Naive thymus-derived CD8-positive, alpha-beta T cell (primary cell): ENCODE measurements at places on chromosomes 7 and 10. TPM values are rescaled to one million over a fixed set of nuclear protein-coding genes. Genes with fewer than 3 reads are reported as not detected.

DNA sequence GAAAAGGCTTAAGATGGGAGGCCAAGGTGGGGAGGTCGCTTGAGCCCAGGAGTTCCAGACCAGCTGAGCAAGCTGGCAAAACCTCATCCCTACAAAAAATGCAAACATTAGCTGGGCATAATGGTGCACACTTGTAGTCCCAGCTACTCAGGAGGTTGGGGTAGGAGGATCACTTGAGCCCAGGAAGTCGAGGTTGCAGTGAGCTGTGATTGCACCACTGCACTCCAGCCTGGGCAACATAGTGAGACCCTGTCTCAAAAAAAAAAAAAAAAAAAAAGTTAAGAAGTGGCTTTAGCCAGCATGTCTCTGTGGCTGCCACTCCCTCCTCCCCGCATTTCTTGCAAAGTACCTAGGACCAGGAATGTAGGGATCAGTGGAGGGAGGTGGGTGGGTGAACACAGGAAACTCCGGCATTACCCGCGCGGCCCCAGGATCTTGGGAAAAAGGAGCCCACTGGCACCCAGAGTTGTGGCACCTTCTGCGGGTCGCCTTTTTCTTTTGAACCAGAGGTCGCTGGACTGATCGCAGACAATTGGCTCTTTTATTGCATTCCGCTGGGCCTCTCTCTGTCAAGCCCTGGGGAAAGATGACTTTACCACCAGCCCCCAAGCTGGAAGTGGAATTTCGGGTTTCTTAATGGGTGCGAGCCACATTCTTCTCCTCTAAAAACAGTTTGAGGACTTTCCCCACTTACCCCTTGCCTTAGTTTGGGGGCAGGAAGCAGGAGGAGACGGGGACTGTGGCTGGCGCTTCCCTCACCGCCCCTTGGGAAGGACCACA, 3.5 kb downstream of the VGF start:
- peaks cover 30% of the 10 kb centered on the region for H3K4me1 ChIP-seq
- H3K27me3 ChIP-seq, result peaks cover 42% of the 10 kb centered on the region

GRCh38 chr10:119055472-119055871, 25.1 kb downstream of the EIF3A start:
- H3K36me3 ChIP-seq, result peaks cover 97% of the 10 kb centered on the region
- peaks cover 1% of the 10 kb centered on the region for H3K4me1 ChIP-seq
- no peak overlapping the region for H3K27ac ChIP-seq
- no peak for DNase-seq
- H3K27me3 ChIP-seq, result no peaks in the 10 kb centered on the region
- no peak overlapping the region for H3K4me3 ChIP-seq

- no peaks in the 10 kb centered on the region for H3K4me1 ChIP-seq
- H3K27ac ChIP-seq, result no peak overlapping the region
- no peak overlapping the region for H3K4me3 ChIP-seq
- H3K36me3 ChIP-seq, result peaks cover 2% of the 10 kb centered on the region
- DNase-seq, result no peak
These were observed 21.4 kb upstream of the CPVL start for GRCh38 chr7:29167721-29168120.

DNA sequence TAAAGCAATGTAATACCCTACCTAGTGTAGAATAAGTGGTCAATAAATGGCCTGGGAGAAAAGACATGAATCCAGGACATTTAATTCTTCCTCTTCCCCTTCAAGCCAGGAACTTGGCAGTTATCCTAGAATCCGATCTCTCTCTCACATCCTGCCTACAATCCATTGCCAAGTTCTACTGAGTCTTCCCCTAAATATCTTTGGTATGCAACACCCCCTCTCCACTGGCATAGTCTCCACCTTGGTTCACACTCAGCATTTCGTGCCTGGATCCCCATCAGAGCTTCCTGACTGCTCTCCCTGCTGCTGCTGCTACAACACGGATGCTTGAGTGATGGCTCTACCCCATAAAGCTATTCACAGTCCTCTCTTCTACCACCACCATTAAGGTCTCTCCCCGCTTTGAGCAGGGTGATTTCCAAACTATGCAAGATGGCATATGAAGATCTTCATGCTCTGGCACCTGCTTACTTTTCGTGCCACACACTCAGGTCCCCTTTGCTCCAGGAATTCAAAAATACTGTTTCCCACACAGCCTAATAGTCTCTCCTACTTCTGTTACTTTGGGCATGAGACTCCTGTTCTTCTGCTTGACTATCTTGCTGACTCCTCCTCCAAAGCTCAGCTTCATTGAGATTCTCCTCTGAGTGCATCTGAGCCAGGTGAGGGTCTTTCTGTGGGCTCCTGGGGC, 4.8 kb downstream of the ANK3 start:
- DNase-seq, result no peak
- H3K36me3 ChIP-seq, result no peaks in the 10 kb centered on the region
- H3K4me1 ChIP-seq, result peaks cover 2% of the 10 kb centered on the region
- H3K4me3 ChIP-seq, result no peak overlapping the region

- H3K27ac ChIP-seq, result peak within 1 kb of the TSS; percentile 93
- peaks cover 45% of the 10 kb centered on the region for H3K4me1 ChIP-seq
- H3K4me3 ChIP-seq, result peak within 1 kb of the TSS; percentile 95
- H3K36me3 ChIP-seq, result peaks cover 6% of the 10 kb centered on the region
- DNase-seq, result peak; percentile 91
These were observed at the start of gene KLHL7 for GRCh38 chr7:23105644-23106056. KLHL7 (plus strand) TSS chr7:23105785; CDS start chr7:23106027, 242 bp downstream.

GRCh38 chr10:71267508-71268240, 51.4 kb upstream of the SLC29A3 start:
- H3K4me1 ChIP-seq, result no peaks in the 10 kb centered on the region
- no peak for DNase-seq
- H3K27ac ChIP-seq, result no peak overlapping the region
- H3K27me3 ChIP-seq, result no peaks in the 10 kb centered on the region

DNA sequence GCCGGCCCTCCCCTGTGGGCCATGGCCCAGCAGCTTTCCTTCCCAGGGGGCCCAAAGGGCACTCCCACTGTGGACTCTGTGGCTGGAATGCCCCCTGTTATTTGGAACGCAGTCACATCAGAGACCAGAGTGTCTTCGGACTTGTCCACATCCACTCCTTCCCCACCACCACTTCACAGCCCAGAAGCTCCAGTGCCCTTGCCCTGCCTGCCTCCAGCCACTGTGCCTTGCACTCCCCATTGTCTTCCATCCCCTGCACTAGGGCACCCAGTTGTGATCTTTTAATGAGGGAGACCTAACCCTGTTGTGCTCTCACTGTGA, 19.4 kb downstream of the INSIG1 start:
- H3K4me1 ChIP-seq, result no peaks in the 10 kb centered on the region
- H3K27ac ChIP-seq, result no peak overlapping the region
- no peaks in the 10 kb centered on the region for H3K27me3 ChIP-seq
- no peak overlapping the region for H3K4me3 ChIP-seq
- no peak for DNase-seq
- no peaks in the 10 kb centered on the region for H3K36me3 ChIP-seq

DNA sequence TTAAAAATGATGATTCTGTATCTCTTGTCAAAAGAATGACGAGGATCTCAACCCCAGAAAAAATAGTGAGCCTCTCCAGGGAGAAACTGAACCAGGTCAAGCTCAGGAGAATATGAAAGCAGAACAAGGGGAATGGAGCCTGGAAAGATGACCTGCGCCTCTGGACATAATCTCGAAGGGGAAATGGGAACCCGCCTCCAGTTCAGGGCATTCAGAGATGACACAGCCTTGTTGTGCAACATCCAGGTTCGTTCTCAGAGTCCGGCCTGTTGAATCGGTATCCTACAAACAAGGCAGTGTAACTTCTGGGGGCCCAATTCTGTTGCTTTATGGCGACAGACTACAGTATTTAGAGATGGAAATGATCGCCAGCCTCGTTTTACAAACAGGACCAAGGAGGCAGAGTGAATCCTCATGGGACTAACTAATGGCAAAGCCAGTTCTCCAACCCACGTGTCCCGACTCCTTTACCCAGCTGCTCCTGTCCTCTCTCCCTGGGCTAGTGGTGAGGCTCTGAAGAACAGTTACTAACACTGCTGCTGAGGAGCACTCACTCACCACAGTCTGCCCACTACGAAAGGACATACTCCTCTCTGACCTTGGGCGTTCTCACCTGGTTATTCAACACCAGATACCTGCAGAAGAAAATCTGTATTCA, 67.6 kb downstream of the JAZF1 start:
- no peak overlapping the region for H3K27ac ChIP-seq
- peaks cover 17% of the 10 kb centered on the region for H3K4me1 ChIP-seq
- DNase-seq, result no peak

DNA sequence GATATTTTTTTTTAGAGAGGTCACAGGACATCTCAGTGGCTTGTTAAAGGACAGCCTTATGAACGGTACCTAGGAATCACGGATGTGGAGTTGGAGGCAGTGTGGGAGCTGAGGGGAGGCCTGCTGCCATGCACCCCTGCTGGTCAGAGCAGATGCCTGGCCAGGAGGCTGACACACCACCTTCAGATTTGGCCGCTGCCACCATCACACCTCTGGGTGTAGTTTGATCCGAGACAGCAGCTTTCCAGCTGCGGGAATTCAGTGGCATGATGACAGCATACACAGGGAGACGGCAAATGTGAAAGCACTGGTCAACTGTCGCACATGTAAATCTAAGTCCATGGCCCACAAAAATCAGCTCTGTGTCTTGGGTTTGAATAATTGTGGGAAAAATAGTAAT, 285.4 kb downstream of the ADARB2 start:
- peaks cover 5% of the 10 kb centered on the region for H3K4me1 ChIP-seq
- H3K36me3 ChIP-seq, result no peaks in the 10 kb centered on the region
- no peak overlapping the region for H3K27ac ChIP-seq
- H3K4me3 ChIP-seq, result no peak overlapping the region
- no peak for DNase-seq

DNA sequence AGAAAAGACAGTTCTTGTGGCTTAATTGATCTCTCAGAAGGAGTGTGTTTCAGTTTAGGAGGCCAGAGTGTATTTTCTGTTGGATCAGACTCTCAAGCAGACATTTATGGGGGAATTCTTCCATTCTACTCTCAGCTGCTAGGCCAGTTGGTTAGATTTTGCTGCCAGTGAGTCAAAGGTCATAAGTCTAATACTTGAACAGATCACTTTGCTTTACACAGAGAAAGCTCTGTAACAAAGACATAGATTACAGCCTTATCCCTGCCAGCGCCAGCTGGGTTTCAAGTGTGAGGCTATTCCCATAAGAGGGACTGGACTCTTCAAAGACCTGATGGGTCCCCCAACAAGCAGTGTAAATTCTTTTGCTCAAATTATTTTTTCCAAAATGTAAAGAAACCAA, 145.6 kb upstream of the SEMA3C start:
- DNase-seq, result no peak
- H3K36me3 ChIP-seq, result no peaks in the 10 kb centered on the region
- H3K4me1 ChIP-seq, result no peaks in the 10 kb centered on the region
- no peaks in the 10 kb centered on the region for H3K27me3 ChIP-seq
- no peak overlapping the region for H3K4me3 ChIP-seq
- no peak overlapping the region for H3K27ac ChIP-seq

The ITIH5 gene
- total RNA-seq, result not detected

The OSBPL3 gene
- 28.4 TPM for total RNA-seq
